ENCODE measurements at places on chromosomes 4 and X. TPM values are rescaled to one million over a fixed set of nuclear protein-coding genes. Genes with fewer than 3 reads are reported as not detected.

GRCh38 chr4:24249972-24250371 lies 334.4 kb downstream of the DHX15 start:
- no peak for DNase-seq

DNA sequence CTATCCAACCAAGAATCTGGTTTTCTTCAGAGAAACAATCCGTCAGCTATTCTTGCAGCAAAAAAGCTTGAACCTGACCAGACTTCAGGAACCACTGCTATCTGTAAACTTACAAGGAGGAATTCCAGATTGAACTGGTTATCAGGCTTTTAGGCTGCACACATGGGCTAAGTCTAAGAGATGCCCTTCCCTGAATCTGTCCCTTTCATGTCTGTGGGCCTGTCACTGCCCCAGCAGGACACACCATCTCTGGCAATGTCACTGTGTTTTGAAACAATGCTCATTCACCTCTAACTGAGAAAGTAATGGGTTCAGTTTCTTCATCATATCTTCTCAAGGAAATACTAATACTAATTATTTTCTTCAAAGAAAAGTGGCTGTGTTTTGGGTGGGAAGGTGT lies 72.8 kb downstream of the PARM1 start:
- no peaks in the 10 kb centered on the region for H3K4me1 ChIP-seq
- no peak overlapping the region for H3K27ac ChIP-seq
- no peaks in the 10 kb centered on the region for H3K27me3 ChIP-seq
- no peak for DNase-seq

GRCh38 chr4:38562751-38563198 lies 101.2 kb upstream of the KLF3 start:
- H3K27me3 ChIP-seq = peaks cover 24% of the 10 kb centered on the region
- no peak for DNase-seq
- no peak overlapping the region for H3K27ac ChIP-seq
- no peaks in the 10 kb centered on the region for H3K36me3 ChIP-seq
- H3K4me3 ChIP-seq = no peak overlapping the region

DNA sequence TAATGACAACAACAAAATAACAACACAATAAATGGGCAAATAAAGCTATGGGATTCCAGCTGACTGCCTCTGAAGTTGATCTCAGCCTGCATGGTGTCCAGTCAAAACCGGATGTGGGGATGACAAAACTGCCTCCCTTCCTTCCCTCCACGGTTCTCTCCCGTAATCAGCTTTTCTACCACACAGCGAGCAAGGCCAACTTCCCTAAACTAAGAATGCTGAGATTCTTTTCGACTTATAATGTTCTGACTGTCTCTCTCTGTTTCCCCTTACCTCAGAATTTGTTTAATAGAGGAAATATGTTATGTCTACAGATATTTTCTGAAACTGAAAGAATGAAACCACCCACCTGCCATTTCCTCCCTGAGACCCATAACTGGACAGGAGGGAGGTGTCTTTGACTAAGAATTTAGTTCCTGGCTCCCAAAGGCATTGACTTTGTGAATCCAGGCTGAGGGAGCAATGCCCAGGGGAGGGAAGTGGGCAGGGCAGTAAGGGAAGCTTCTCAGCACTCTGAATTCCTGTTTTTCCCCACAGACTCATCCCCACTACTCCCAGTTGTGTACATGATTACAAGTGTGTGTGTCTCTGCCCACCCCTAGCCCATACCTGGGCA lies 1.0 kb upstream of the TLR1 start:
- peaks cover 23% of the 10 kb centered on the region for H3K4me1 ChIP-seq
- peak; percentile 50 for DNase-seq
- H3K36me3 ChIP-seq = peaks cover 19% of the 10 kb centered on the region
- peak overlapping the region; percentile 88 for H3K27ac ChIP-seq
- no peaks in the 10 kb centered on the region for H3K27me3 ChIP-seq

DNA sequence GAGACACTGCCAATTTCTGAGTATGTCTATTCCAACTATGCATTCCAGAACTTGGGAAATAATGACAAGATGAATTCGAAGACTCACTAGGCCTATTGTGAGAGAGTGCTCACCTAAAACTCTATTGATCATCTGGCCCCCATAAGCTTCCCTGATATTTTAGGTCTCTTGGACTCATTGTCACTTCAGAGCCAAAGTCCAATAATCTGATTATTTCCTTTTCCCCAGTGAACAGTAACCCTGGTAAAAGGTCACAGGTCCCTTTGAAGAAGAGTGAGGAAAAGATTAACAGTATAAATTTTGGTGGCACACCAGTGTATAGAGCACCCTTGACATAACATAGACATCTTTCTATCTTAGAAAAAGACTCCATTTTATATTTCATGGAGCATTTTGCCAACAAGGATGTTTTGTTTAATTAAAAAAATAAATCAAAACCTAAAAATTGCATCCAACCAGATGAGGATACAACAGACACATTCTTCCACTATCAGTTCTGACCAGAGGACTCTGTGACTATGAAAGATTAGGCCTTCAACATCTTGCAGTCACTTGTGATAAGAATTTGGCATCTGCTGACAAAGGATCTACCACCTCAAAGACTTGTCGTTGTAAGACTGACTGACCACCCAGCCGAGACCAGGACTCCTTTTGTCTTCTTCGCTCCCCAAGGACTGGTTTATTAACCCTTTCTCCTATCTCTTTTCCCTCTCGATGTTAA lies 191.9 kb downstream of the MAB21L2 start:
- H3K36me3 ChIP-seq = peaks cover 20% of the 10 kb centered on the region
- no peak for DNase-seq
- H3K27me3 ChIP-seq = no peaks in the 10 kb centered on the region
- H3K4me3 ChIP-seq = no peak overlapping the region
- H3K4me1 ChIP-seq = peaks cover 10% of the 10 kb centered on the region

DNA sequence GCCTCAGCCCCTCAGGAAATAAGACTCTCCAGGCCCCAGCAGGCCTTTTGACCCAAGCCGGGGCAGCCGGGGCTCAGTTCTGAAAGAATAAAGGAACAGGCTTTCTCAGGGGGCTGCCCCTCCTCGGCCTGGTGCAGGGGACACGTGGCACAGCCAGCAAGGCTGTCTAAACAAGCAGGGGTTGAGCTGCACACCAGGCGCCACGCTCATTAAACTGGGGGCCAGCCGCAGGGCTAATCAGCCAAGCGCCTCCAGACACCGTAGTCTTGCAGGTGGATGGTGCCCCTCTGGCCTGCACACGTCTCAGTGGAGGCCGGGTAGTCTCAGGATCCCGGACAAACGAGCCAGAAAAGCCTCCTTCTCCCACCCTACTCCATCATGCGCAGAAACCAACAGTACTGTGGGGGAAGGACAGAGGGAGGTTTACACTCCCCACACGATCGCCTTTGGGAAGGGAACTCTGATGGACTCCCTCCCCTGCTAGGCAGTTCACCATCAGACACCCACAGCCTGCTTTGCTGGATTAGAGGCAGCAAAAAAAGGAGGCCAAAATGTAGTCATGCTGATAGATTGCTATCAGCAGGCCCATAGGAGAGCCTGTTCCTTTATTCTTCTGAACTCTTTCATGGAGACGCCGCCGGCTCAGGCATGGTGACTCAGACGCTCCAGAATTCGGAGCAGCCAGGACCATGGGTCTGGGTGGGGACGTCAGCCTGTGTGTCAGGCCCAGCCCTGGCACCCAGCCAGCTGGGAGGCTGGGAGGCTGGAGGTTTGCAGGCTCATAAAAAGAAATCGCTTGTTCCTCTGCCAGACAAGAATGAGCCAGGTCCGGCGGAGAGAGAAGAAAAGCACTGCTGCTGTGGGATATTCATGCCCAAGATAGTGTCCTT lies 342.4 kb downstream of the BCOR start:
- H3K4me1 ChIP-seq = peaks cover 9% of the 10 kb centered on the region
- no peak overlapping the region for H3K27ac ChIP-seq
- no peaks in the 10 kb centered on the region for H3K36me3 ChIP-seq
- DNase-seq = no peak
- no peaks in the 10 kb centered on the region for H3K27me3 ChIP-seq

- no peak overlapping the region for H3K27ac ChIP-seq
- no peaks in the 10 kb centered on the region for H3K27me3 ChIP-seq
- H3K36me3 ChIP-seq = peaks cover 3% of the 10 kb centered on the region
- peaks cover 25% of the 10 kb centered on the region for H3K4me1 ChIP-seq
- DNase-seq = no peak
These were observed 3.5 kb downstream of the SLC25A43 start for GRCh38 chrX:119402588-119402987.

- H3K27ac ChIP-seq = no peak overlapping the region
- no peaks in the 10 kb centered on the region for H3K36me3 ChIP-seq
- H3K27me3 ChIP-seq = peaks cover 1% of the 10 kb centered on the region
- no peaks in the 10 kb centered on the region for H3K4me1 ChIP-seq
These were observed 65.9 kb upstream of the HPF1 start for GRCh38 chr4:169823685-169824084.

DNA sequence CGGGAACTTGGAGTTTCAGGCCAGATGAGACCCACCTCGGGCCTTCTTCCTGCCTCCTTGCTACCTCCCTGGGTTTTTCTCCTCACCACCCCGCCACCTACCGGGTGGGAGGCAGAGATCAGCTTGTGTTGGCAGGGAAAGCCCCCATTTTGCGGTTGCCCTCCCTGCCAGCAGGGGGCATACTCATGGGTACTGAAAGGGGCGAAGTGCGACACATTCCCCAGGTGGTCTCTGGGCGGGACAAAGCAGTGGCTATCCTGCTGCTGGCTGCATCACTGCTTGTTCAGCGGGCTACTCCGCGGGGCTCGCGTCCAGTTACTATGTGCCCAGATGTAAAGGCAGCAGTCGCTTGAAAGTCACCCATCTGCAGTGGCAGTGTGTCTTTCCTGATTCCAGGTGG lies 330.3 kb downstream of the PDHA2 start:
- no peak overlapping the region for H3K27ac ChIP-seq
- no peaks in the 10 kb centered on the region for H3K4me1 ChIP-seq
- H3K36me3 ChIP-seq = no peaks in the 10 kb centered on the region
- DNase-seq = no peak

DNA sequence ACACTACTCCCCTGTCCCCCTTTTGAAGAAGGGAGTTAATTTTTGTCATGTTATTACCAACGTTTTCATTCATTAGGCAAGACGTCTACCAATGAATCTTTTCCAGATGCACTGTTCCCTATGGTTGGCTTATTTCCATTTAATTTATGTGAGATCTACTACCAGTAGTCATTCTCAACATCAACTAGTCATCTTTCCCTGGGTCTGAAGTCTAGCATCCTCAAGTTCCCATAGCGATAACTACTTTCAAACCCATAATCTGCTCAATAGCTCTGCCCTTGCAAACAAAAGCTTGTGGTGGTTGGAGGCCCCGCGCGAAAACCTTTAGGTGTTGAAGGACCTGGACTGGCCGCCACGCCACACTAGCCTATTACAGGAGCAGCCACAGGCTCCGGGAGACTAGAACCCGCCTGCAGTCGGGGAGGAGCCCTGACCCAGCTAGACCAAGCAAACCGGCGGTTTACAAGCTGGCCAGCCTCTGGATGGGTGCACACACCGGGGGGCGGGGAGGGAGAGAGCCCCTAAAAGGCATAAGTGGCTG lies 746 bp downstream of the PPAT start:
- peaks cover 24% of the 10 kb centered on the region for H3K36me3 ChIP-seq
- H3K4me1 ChIP-seq = peaks cover 53% of the 10 kb centered on the region
- H3K27me3 ChIP-seq = no peaks in the 10 kb centered on the region
- H3K27ac ChIP-seq = peak overlapping the region; percentile 99

GRCh38 chrX:104668550-104668949 lies 102.6 kb downstream of the IL1RAPL2 start:
- no peak for DNase-seq
- no peak overlapping the region for H3K27ac ChIP-seq
- H3K36me3 ChIP-seq = no peaks in the 10 kb centered on the region
- H3K4me1 ChIP-seq = no peaks in the 10 kb centered on the region
- H3K27me3 ChIP-seq = no peaks in the 10 kb centered on the region

DNA sequence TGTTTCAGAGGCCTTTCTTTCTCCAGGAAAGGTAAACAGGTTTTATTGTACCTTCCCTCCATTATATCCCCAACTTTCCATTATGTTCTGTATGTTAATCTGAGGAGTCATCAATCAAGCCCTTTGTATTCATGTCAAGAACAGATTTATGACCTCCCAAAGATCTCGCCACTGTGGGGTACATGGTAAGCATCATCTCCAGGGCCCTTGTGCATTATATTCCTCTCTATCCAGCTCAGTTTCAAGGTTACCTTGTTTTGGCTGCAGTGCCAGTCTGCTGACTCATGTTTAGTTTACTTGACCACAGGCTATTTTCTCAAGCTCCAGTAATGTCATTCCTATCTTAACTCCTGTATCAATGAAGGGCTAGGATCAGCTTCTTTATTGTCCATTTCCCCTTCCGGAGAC lies 125.1 kb upstream of the FRMPD4 start:
- H3K36me3 ChIP-seq = no peaks in the 10 kb centered on the region

DNA sequence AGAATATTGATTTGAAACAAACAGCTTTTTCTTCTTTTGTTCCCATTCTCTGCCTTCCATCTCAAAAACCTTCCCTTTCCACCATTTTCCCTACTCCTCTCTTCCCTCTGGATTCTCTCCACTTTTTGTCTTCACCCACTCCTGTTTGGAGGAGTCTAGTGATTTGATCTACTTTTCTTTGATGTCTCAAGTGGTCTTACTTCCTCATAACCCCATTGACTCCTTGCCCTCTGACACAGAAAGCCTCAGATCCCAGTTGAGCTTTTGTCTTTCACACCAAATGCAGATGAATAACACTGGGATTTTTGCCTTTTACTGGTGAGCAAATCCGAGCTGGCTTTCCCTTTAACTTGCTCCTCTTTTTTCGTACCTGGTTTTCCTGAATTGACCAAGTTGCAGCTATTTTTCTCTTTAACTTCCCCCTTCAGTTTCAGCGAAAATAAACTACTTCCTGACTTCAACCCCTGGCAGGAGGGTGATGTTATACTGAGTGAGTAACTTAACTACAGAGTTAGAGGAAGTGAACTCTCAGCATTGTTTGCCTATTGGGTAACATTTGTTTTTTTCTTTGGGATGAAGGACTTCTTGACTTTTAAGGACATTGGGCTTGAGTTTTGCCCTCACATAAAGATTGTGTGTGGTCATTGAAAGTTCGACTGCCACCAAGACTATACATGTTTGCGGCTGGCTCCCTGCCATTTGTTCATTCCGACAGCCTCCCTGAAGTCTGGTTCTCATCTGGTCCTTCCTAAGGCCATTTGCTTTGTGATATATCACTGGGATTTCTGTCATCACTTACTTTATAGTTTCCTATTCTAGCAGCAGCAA lies 392.8 kb upstream of the NR3C2 start:
- H3K4me1 ChIP-seq = no peaks in the 10 kb centered on the region
- no peaks in the 10 kb centered on the region for H3K27me3 ChIP-seq
- H3K36me3 ChIP-seq = no peaks in the 10 kb centered on the region
- H3K27ac ChIP-seq = no peak overlapping the region
- H3K4me3 ChIP-seq = no peak overlapping the region

The TRMT44 gene
- total RNA-seq = 20.5 TPM

The MID1 gene
- total RNA-seq = 0.33 TPM

The GC gene
- not detected for total RNA-seq

The SLC49A3 gene
- 1.1 TPM for total RNA-seq

The USP26 gene
- total RNA-seq = not detected

The ERCC6L gene
- total RNA-seq = 13.4 TPM

The ARHGAP4 gene
- 300 TPM for total RNA-seq

The ATOH1 gene
- not detected for total RNA-seq
